ENCODE measurements at places on chromosomes 16 and 17.

GRCh38 chr16:61306204-61306603, 730.0 kb downstream of the CDH8 start:
- DNase-seq = no peak

- DNase-seq = no peak
These were observed 21.7 kb downstream of the PPL start for GRCh38 chr16:4915226-4915761.

- no peak for DNase-seq
These were observed 13.2 kb upstream of the RGS9 start for GRCh38 chr17:65123757-65124675.

- DNase-seq = no peak
These were observed 6.1 kb upstream of the CCL8 start for GRCh38 chr17:34313164-34313563.

- no peak for DNase-seq
These were observed 16.5 kb upstream of the ADGRG3 start for GRCh38 chr16:57651344-57652333.

DNA sequence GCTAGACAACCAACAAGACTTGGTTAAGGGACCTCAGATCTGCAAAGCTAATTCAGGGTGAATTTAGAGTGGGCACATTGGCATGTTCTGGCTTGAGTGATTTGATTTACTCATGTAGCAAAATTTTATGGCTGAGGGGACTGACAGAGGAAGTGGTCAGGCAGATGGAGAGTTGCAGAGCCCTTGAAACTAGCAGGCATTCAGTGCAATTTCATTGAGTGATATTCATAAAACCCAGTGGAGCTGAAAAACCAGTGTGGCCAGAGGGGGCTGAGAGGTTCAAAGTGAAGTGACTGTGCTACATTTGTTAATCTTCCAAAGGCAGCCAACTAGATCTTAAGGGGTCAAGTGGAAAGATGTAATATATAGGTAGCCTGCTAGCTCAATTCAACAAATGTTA, 2.2 kb upstream of the TMEM94 start:
- peak; percentile 35 for DNase-seq

- DNase-seq = no peak
These were observed 7.4 kb downstream of the PNPO start for GRCh38 chr17:47948706-47949196.

DNA sequence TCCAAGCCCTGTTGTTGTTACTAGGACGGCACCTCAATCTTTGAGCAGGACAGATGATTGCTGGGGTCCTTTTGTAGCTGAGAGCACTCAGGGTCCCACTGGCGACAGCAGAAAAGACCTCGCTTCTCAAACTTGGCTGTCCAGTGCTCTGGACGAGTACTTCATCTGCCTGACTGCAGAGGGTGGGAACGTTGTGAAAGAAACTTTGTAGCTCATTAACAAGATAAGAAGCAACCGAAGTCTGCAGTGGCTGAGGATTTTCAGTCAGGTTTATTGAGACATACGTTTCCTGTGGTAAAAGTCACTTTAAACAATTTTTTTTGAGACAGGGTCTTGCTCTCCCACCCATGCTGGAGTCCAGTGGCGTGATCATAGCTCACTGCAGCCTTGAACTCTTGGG, 191.7 kb downstream of the PRKCB start:
- DNase-seq = no peak

DNA sequence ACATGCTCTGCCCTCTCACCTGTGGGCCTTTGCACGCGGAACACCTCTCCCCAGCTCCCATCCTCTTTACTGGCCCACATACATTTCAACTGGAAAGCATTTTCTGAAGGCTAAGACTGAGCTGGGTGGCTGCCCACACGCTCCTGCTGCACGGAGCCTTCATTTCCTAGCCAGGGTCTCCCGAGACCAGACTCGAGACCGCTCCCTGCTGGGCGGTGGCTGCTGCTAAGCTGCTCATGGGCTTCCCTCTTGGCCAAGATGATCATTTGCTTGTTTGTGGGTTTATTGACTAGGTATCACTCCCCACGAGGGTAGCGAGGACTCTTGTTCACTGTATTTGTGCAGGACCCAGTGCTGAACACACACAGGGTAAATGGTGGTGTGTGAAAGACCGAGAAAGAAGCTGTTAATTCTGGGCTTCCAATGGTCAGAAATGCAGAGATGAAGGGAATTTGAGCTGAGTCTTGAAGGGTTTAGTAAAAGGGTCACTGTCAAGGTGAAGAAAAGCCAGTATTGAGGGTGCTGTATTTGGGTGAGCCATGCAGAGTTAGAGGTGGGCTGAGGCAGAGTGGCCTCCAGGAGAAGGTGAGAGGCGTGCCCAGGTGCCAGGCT, 907 bp downstream of the TRAPPC2L start:
- DNase-seq = peak; percentile 95

- DNase-seq = no peak
These were observed 101.2 kb downstream of the FTO start for GRCh38 chr16:53805113-53805512.

DNA sequence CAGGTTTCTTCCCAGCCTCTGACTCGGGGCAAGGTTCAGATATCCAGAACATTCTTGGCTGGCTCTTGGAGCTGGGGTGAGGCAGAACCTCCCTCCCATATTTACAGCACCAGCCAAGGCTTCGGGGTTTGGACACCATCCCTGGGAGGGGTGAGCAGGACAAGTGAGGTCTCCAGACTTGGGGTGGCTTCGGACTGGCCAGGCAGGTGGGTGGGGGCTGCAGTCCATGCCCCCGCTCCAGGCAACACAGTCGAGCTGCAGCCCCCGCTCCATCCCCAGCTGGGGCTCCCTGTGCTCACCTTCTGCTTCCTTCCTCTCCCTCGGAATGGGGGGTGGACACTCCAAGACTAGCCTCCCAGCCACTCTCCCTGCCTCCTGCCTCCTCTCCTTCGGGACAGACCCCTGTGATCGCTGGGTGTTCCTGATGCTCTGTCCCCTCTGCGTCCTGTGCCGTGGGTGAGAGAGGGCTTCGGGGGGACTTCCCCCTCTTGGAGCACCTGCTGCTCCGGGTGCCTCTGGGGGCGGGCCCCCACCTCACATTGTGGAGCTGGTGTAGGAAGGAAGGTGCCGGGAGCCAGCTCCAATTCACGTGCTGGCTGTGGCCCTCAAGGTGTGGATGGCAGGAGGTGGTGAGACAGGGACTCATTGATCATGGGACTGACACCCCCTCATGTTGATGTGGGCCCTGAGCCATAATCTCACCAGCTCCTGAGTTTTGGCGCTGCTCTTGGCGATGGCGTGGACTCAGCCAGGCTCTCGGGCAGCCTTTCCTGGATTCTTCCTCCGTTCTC, 189.2 kb downstream of the SEC14L1 start:
- no peak for DNase-seq
